Stimulated activated CD4-positive, alpha-beta T cell treated with anti-CD3 and anti-CD28 coated beads, Interleukin-2, amount 100 ng/mL, for 24 hours (primary cell): ENCODE measurements at places on chromosomes 1 and 21.

- DNase-seq = no peak
Measured at GRCh38 chr1:88847643-88848042, 43.7 kb downstream of the GTF2B start.

GRCh38 chr1:33257207-33257771, 997 bp downstream of the ZNF362 start:
- DNase-seq = no peak

- no peak for DNase-seq
Measured at GRCh38 chr1:110058591-110058990, 11.9 kb downstream of the ALX3 start.

DNA sequence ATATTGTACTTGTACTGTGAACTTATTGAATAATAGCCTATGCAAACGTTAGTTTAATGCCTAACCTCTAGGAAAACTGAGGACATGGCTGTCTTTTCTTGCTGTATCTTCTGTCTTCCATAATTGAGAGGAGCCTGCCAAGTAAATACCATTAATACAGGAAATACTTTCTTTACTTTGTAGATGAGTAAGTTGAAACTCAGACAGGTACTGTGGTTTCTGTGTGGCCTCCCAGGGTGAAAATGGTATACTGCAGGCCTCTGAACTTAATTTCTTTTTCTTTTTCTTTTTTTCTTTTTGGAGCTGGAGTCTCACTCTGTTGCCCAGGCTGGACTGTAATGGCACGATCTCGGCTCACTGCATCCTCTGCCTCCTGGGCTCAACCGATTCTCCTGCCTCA, 208.8 kb upstream of the ADGRL4 start:
- no peak for DNase-seq

DNA sequence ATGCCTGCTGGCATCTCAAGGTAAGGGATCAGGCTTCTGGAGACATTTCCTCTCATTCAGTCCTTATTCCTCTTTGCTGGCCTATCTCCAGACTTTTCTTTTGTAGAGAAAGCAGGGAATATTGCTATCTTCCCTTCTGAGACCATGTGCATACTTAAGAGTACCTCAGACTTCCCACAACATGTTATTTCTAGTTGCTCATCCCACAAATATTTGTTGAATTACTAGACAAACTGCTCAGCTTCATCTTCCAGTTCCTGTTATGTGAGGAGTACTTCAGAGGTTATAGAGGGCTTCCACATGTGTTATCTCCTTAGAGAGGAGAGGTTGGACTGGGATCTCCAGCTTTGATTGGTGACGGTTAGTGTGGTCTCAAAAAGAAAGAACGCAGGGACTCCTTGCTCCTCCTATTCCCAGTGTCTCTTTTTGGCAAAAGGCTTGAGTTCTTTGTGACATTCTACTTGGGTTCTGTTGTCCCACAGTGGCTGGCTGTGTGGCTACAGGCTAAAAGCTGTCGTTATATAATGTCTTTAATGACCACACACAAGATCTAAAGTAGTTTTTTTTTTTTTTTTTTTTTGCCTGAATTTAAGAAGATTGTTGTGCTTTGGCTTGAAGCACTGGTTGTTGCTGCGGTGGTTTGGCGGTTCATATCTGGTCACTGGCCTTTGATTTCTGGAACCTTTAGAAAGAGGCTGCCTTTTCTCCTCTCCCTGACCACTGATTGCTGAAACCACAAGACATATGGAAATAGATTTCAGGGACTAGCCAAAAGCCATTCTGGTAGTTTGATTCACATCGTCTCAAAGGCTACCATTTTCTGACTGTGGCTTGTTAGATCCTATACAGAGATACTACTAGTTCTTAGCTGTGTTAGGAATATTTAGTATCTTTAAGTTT, 78.7 kb downstream of the FGGY start:
- no peak for DNase-seq

GRCh38 chr1:8496473-8496872, 178.6 kb downstream of the SLC45A1 start:
- no peak for DNase-seq

GRCh38 chr1:202689493-202690342, 20.5 kb downstream of the SYT2 start:
- DNase-seq = no peak

DNA sequence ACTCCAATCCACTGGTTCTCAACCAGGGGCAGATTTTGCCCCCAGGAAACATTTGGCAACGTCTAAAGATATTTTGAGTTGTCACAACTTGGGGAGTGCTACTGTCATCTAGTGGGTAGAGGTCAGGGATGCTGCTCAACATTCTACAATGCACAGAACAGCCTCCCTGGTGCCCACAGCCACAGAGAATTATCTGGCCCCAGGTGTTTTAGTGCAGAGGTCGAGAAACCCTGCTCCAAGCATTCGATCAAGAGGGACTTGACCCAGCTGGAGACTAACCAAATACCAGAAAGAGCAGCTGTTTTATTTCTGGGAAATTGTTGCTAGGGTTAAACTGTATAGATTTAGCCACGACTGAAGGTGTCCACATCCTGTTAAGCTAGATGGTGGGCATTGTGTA, 19.2 kb downstream of the CD247 start:
- DNase-seq = peak; percentile 19

- DNase-seq = no peak
Measured at GRCh38 chr1:202964791-202965410, 2.2 kb downstream of the CYB5R1 start.

DNA sequence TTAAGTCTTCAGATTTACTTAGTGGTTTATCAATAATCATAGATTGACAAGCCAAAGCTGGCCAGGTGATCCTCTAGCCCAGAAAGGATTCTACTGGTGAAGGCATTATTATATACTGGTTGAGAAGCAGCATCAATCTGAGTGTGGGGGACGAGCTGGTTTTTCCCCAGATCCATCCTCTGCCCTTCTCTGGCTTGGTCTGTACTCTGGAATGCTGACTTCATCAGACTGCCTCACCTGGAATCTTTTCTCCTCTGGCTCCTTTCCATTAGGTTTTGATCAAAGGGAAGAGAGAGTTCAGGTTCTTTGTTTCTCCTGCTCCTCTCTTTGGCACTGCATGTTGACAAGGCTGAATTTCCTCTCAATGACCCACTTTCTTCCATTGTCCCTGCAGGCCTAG, 93.9 kb downstream of the KCTD3 start:
- DNase-seq = no peak

DNA sequence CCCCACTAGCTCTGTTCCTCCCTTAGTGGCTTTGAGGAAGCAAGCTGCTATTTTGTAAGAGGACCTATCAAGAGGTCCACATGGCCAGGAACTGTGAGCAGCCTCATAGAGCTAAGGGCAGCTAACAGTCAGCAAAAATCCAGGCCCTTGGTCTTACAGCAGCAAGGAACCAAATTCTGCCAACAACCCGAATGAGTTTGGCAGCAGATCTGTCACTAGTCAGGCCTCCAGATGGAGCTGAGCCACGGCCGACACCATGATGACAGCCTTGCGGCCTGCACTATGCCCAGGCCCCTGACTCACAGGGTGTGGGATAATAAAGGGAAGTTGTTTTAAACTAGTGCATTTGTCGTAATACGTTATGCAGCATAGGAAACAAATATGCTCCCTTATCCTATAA, 28.0 kb upstream of the H3-3A start:
- DNase-seq = no peak

DNA sequence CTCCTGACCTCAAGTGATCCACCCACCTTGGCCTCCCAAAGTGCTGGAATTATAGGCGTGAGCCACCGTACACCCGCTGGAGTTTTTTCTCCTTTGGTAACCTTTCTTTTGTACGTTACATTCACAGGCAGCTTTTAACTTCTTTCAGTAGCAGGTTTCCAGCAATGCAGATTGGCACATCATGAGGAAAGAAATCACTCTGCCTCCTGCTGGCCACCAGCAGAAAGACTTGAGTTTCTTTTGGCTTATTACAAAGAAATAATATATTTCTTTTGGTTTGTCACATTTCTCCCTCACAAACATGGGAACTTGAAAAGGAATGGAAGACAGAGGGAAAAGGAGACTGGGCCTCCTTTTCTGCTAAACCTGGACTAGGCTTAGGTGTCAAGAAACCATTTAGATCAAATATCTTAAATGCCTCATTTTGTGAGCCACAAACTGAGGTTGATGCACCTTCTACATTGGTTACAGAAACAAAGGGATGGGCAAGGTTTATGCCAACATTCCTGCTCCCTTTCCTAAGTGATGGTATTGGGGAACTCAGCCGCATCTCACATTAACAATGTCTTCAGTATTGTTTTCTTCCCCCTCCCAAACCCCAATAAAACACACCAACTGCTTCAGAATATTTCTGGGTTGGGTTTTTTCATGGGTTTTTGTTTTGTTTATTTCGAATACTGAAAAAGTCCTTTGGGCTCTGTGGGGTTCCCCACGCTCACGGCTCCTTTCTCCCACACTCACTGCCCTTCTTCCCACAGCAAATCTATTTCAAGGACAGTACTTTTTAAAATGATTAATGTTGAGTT, 7.7 kb downstream of the ENSA start:
- peak; percentile 59 for DNase-seq

DNA sequence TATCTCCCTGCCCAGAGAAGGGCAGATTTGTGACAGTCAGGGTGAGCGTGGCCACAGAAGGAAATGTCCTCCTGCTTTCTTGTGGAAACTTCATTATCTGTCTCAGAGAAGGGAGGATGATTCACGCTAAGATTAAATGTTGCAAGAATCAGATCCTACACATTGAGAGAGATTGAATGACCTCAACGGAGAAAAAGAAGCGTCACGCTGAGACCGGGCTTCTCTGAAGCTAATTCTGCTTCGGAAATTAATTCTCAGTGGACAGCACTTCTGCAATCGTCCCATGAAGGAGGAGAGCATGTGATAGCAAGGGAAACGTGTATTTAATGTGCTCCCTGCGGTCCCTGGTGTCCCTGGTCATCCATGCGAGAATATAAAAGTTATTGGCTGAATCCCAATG, 19.8 kb upstream of the C1orf21 start:
- no peak for DNase-seq

DNA sequence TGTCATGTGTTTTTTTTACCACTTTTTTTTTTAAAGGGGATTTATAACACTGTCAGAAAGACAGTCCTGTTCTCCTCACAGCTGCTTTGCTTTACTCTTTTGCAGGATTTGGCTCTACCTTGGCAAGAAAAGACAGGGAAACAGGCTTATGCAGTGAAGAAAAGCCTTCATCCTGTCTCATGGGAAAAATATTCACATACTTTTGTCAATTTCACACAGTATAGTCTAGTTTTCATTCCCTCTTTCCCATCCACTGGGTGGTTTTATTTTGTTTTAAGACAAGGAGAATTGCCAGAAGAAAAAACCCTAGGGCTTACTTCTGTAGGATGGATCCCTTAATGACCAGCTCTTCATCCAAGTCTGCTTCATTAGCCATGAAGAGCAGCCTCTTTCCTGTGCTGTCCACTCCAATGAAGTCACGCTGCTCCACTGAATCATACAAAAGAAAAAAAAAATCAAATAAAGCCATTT, 60.0 kb downstream of the EIF2B3 start:
- no peak for DNase-seq

- no peak for DNase-seq
Measured at GRCh38 chr1:231653632-231654031, 27.0 kb downstream of the DISC1 start.

DNA sequence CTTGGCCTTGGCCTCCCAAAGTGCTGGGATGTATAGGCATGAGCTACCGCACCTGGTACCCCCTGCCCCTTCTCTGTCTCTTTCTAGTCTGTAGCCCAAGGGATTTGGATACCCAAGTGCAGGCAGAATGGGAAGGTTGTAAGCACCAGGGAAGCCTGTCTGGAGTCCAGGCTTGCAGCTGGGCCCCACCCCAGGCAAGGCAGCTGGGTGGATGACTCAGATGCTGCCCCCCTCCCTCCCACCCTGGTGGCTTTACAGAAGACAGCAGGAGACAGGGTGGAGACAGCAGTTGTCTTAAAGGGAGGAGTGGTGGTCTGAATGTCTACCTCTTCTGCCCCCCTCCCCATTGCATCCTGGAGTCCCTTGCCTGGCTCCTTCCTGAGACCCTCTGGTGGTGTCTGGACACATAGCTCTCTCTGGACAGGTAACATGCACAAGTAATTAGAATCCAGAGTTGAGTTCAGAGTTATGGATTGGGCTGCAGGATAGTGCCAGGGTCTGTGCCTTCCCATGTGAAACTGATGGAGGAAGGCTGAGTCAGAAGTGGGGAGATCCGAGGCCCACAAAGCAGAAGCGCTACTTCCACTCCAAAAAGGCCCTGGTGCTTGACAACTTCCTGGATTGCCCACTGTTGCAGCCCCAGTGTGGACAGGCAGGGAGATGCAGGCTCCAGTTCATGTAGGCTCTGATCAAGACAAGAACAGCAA, 5.1 kb downstream of the LMNA start:
- no peak for DNase-seq

DNA sequence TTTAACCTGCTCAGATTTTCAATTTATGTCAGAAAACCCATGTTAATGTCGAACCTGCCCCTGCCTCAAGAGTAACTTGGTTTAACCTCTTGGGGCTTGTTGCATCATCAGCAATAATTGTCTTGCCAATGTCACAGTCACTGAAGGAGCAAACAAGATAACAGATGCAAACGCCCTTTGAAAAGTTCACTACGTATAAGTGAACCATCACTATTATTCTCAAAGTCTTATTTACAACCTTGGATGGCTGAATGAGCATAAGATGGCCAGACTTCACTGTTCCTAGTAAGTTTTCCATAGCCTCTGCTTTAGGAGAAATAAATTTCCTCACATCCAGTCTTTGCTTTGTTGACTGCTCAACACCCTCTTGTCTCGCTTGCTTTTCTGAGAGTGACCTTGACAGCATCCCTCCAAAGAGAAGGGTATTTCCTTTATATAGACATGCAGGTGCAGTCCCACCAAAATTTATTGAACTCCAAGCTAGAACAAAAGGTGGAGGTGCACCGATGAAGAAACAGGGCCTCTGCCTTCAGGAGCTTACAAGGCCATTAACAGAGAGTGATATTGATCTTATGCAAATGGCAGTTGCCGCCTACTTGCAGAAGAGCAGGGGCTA, 749 bp upstream of the LRIG2 start:
- no peak for DNase-seq

DNA sequence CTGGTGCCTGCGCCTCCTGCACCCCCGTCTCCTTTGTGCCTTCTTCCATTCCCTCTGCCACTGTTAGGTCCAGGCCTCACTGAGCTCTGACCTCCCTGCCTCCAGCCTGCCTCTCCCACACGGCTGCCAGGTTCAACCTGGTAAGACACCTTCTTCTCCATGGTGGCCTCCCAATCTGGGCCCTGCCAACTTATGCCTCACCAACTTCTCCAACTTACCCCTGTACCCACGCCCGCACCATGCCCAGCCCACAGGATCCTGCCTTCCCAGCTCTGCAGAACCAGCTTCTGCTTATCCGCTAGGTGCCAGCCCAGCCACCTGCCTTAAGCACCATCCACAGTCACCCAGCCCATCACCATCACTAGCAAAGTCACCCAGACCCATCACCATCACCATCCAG, 37.2 kb downstream of the PDE9A start:
- no peak for DNase-seq
